ENCODE measurements at places on chromosomes 5 and 9.

- no peak for DNase-seq
These were observed 482.4 kb upstream of the SGCD start for GRCh38 chr5:155844542-155844941.

GRCh38 chr9:81573415-81574321 is 115.7 kb downstream of the TLE1 start:
- DNase-seq, result no peak

- DNase-seq, result no peak
These were observed 213.1 kb downstream of the PSAT1 start for GRCh38 chr9:78510035-78510434.

DNA sequence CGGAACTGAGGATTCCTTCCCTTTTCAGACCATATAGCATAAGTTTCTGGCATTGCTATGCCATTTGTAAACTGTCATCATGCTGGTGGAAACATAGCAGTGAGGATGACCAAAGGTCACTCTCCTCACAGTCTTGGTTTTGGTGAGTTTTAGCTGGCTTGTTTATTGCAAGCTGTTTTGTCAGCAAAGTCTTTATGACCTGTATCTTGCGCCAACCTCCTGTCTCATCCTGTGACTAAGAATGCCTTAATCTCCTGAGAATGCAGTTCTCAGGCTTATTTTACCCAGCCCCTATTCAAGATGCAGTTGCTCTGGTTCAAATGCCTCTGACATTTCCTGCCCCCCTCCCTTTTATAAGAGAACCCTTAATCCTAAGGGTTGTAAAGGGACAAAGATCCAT is 26.7 kb upstream of the GRIA1 start:
- no peak for DNase-seq

DNA sequence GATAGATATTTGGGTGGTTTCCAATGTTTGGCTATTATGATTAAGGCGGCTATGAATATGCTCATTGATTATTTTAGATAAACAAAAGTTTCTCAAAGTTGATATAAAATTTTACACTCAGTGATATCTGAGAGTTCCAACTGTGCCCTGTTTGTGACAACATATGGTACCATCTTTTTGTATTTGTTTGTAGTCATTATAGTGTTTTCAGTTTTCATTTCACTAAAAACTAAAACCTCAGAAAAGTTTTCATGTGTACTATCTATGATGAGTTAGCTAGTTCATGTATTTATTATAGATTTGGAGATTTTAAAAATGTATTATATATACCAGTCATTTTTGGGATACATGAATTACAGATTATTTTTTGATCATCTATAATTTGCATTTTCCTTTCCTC is 1111.4 kb downstream of the CDH18 start:
- DNase-seq, result no peak

- peak; percentile 24 for DNase-seq
These were observed 34.1 kb downstream of the BNIP1 start for GRCh38 chr5:173178369-173178910.

- DNase-seq, result no peak
These were observed 190.8 kb upstream of the RASA1 start for GRCh38 chr5:87076931-87077330.
